Cardiac muscle cell (in vitro differentiated cells and primary cell): ENCODE measurements at places on chromosomes 2 and 18.

DNA sequence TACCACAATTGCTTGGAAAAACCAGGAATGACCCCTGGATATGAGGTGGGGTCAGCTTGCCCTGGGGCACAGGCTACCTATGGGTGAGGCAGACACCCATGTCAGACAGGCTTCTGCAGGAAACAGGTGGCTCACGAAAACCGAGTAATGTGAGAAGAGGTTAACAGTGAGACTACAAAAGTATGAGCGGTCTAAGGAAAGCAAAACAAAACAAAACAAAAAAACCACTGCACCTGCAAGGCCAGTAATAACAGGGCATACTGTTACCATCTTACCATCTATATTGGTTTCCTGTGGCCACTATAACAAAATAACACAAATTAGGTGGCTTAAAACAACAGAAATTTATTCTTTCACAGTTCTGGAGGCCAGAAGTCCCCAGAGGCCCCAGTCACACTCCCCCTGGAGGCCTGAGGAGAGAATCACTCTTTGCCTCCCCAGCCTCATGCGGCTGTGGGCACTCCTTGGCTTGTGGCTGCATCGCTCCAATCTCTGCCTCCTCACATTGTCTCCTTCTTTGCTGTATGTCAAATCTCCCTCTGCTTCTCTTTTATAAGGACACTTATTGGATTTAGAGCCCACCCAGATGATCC lies 86.6 kb upstream of the EPC2 start:
- no peaks in the 10 kb centered on the region for H3K27me3 ChIP-seq
- H3K36me3 ChIP-seq: no peaks in the 10 kb centered on the region
- no peak for DNase-seq
- no peak overlapping the region for H3K27ac ChIP-seq
- no peak overlapping the region for H3K4me3 ChIP-seq

DNA sequence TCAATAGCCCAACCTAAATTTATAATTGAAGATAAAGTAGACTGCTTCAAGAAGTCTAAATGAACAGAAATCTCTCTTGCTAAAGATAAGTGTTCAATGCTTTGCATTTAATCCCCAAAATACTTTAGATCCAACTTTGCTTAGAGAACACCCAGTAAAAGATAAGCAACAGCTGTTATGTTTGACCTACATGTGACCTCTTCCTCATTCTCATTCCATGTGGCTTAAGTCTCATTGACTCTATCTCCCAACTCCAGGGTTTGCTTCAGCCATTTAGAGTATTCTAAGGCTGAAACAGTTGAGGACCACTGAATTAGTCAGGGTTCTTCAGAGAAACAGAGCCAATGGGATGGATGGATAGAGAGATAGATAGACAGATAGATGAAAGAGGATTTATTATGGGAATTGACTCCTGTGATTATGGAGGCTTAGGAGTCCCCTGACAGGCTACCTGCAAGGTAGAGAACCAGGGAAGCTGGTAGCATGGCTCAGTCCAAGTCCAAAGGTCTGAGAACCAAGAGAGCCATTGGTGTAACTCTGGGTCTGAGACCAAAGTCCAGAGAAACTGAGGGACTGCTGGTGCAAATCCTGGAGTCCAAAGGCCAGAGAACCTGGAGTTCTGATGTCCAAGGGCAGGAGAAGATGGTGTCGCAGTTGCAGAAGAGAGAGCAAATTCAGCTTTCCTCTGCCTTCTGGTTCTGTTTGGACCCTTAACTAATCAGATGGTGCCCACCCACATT lies 32.1 kb downstream of the CRYGD start:
- no peaks in the 10 kb centered on the region for H3K36me3 ChIP-seq
- no peak overlapping the region for H3K4me3 ChIP-seq
- no peak overlapping the region for H3K27ac ChIP-seq
- no peaks in the 10 kb centered on the region for H3K27me3 ChIP-seq
- DNase-seq: peak; percentile 25

DNA sequence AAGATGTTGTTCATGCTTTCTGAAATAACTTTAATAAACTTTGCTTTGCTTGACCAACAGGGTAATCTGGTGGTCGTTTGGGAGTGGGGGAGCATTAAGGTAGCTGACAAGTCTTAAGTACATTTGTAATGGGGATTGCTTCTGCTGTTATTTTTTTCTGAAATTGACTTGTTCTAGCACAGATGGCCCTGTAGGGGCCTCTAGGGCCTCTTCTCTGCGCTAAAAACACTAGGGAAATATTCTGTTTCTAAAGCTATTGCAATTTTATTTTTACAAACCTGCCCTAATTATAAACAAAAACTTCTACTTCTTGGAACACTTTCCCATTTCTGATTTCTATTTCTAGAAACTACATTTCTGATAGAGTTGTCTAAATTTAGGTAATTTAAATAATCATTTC lies 191.3 kb upstream of the KCNJ3 start:
- H3K36me3 ChIP-seq: no peaks in the 10 kb centered on the region
- H3K4me1 ChIP-seq: no peaks in the 10 kb centered on the region
- H3K27ac ChIP-seq: no peak overlapping the region
- no peak overlapping the region for H3K4me3 ChIP-seq
- no peak for DNase-seq
- H3K27me3 ChIP-seq: no peaks in the 10 kb centered on the region

- no peak overlapping the region for H3K4me3 ChIP-seq
- no peaks in the 10 kb centered on the region for H3K4me1 ChIP-seq
- H3K27me3 ChIP-seq: no peaks in the 10 kb centered on the region
- H3K27ac ChIP-seq: no peak overlapping the region
- no peak for DNase-seq
Measured at GRCh38 chr2:158539176-158540005, 82.6 kb downstream of the PKP4 start.

- no peaks in the 10 kb centered on the region for H3K36me3 ChIP-seq
- no peaks in the 10 kb centered on the region for H3K27me3 ChIP-seq
- no peak overlapping the region for H3K4me3 ChIP-seq
- H3K27ac ChIP-seq: no peak overlapping the region
- H3K4me1 ChIP-seq: no peaks in the 10 kb centered on the region
Measured at GRCh38 chr2:5360081-5360480, 332.1 kb upstream of the SOX11 start.

- H3K36me3 ChIP-seq: no peaks in the 10 kb centered on the region
- H3K27ac ChIP-seq: peak overlapping the region; percentile 90
- no peaks in the 10 kb centered on the region for H3K27me3 ChIP-seq
- no peak overlapping the region for H3K4me3 ChIP-seq
- H3K4me1 ChIP-seq: peaks cover 22% of the 10 kb centered on the region
Measured at GRCh38 chr2:70999362-70999761, 4.7 kb upstream of the TEX261 start.

- no peak for DNase-seq
- H3K36me3 ChIP-seq: no peaks in the 10 kb centered on the region
- no peaks in the 10 kb centered on the region for H3K4me1 ChIP-seq
- no peaks in the 10 kb centered on the region for H3K27me3 ChIP-seq
Measured at GRCh38 chr2:80591233-80591632, 286.7 kb upstream of the LRRTM1 start.

DNA sequence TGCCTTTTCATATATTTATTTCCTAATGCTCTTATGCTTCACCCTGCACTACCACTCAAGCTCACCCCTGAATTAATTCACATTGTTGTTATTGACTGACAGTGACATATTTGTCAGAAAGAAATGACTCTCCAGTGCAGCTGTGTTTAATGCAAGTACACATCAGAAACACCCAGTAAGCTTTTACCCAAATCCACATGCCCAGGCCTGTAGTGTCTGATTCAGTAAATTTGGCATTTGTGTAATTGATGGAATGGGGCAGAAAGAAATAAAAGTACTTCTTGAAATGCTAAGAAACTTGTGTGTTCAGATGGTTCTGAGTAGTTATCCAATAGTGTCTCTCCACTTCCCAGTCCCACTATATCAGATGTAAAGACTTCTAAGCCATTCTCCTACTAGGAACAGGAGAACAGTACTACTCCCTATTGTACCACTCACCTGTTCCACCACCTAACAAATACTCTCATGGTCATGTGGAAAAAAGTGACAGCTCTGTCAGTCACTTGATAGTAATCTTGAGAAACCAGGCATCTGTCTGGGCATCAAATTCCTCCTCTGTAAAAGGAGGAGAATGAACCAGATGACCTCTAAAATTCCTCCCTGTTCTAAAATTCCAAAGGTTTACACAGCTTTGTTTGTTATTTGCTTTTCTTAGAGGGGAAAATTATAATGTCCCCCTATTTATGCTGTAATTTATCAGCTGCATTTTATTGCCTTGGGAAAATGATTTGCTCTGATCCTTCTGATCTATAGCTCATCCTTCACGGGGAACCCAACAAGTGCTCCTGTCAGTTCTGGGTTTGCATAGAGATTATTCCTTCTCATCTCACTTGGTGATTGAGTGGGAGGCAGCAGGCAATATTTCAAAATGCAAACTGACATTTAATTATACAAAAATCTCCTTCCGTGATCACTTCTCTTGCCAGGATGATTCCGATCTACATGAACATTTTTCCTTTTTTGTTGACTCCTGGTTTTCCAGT lies 70.9 kb downstream of the ZNF385B start:
- H3K27ac ChIP-seq: no peak overlapping the region
- H3K36me3 ChIP-seq: no peaks in the 10 kb centered on the region
- no peaks in the 10 kb centered on the region for H3K27me3 ChIP-seq
- no peak for DNase-seq

GRCh38 chr2:16840496-16841172 lies 175.0 kb upstream of the CYRIA start:
- H3K4me1 ChIP-seq: no peaks in the 10 kb centered on the region
- H3K4me3 ChIP-seq: no peak overlapping the region
- no peak overlapping the region for H3K27ac ChIP-seq
- no peak for DNase-seq

DNA sequence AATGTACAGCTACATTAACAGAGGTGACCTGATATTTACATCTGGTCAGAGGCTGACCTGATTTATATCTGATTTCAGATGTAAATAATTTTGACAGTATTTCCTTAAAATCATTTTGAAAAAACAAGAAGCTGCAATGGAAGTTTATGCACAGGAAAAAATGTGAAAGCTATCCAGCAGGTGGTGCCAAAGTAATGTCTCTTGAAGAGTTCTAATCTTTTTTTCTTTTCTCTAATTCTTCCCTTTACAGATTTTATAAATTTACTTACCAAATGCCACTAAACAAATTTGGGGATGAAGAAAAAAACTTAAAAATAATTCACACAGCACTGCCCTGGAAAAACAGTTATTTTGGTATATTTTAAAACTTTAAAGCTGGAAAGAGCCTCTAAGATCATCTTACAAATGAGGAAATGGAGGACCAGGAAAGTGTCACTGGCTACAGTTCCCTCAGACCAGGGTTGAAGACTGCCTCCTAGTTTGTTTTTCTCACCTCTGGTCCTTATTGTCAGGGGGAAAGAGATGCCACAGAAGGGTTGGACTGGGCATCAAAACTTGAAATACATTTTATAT lies 16.4 kb upstream of the FBLN7 start:
- no peaks in the 10 kb centered on the region for H3K4me1 ChIP-seq
- H3K4me3 ChIP-seq: no peak overlapping the region

DNA sequence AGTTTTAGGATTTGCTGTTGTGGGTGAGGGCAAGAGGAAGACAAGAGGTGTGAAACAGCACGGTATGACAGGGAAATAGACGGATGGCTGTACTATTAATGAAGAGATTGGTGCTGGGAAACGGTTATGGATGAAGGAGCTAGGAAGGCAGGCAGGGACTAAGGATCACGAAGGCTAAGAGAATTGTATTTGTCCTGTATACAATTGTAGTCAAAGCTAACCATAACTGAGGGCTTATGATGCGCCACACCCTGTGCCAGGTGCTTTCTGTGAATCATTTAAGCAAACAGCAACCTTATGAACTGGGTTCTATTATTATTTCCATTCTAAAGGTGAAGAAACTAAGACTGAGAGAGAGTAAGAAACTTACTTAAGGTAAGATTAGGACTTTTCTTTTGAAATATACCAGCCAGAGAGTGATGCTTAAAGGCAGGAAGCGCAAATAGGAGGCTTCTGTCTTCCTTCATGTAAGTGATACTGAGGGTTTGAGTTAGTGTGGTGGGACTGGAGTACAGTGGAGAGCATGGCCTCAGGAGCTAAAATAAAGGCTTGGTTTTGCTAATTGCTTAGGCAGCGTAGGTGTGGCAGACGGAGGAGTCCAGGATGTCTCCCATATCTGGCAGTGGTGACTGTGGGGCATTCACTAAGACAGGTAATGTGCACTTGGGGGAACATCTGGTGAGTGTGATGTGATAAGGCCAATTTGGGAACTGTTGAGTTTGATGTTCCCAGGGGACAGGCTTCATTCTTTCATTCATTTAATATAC lies 85.8 kb downstream of the PLEKHM3 start:
- no peak for DNase-seq
- H3K4me1 ChIP-seq: peaks cover 14% of the 10 kb centered on the region
- no peaks in the 10 kb centered on the region for H3K36me3 ChIP-seq
- no peak overlapping the region for H3K27ac ChIP-seq
- no peak overlapping the region for H3K4me3 ChIP-seq

DNA sequence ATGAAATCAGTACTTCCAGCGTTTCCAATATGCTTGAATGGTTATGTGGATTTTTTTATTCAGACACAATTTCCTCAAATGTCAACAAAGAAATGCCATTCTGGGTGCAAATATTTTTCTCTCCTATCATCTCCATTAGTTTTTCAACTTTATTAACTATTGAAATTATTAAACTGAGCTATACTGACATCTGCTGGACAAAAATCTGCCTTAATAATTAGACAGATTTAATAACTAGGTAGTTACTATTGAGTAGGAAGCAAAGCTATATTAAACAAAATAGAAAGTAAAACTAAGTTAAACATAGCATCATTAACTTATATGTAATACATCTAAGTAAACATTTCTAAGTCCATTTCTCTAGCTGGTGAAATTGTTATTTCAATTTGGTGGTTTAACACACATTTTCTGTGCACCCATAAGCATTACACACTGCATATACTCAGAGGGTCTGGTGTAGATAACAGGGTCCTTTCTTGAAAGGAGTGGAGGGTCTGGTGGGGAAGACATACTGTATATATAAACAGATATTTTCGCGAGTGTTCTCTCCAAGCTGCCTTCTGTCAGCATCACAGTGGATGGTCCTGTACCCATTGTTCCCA lies 77.0 kb downstream of the LANCL1 start:
- no peak overlapping the region for H3K4me3 ChIP-seq
- H3K4me1 ChIP-seq: peaks cover 6% of the 10 kb centered on the region
- DNase-seq: peak; percentile 32
- no peak overlapping the region for H3K27ac ChIP-seq
- no peaks in the 10 kb centered on the region for H3K27me3 ChIP-seq

GRCh38 chr2:206845877-206846276 lies 80.5 kb downstream of the FASTKD2 start:
- peaks cover 5% of the 10 kb centered on the region for H3K4me1 ChIP-seq
- no peaks in the 10 kb centered on the region for H3K27me3 ChIP-seq
- no peak for DNase-seq
- H3K27ac ChIP-seq: no peak overlapping the region
- H3K4me3 ChIP-seq: no peak overlapping the region

- no peak overlapping the region for H3K27ac ChIP-seq
- H3K4me1 ChIP-seq: no peaks in the 10 kb centered on the region
- no peaks in the 10 kb centered on the region for H3K36me3 ChIP-seq
Measured at GRCh38 chr2:100513650-100514049, 43.4 kb downstream of the NMS start.

DNA sequence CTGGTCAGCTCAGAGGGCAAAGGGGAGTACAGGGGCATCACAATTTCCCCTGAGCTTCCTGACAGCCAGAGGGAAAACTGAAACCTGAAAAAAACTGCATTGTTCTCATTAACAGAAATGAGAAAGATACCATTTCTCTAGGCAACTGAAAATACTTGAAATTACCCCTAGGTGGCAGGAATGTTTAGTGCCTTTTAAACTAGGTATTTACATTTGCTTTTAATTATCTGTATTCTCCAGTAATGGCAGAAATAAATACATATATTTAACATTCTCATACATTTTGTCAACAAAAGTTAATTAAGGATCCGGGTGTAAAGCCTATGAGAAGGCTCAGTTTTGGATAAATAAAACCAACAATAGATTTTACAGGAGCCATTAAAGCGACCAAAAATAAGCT lies 34.5 kb downstream of the RPL31 start:
- DNase-seq: peak; percentile 54
- H3K4me3 ChIP-seq: no peak overlapping the region
- H3K36me3 ChIP-seq: peaks cover 9% of the 10 kb centered on the region
- H3K4me1 ChIP-seq: no peaks in the 10 kb centered on the region
